ENCODE measurements at places on chromosomes 4 and X.

- DNase-seq: no peak
Observed at GRCh38 chr4:110905367-110905766, 282.5 kb upstream of the PITX2 start.

GRCh38 chr4:6825403-6825802 lies 42.9 kb downstream of the KIAA0232 start:
- DNase-seq: no peak

DNA sequence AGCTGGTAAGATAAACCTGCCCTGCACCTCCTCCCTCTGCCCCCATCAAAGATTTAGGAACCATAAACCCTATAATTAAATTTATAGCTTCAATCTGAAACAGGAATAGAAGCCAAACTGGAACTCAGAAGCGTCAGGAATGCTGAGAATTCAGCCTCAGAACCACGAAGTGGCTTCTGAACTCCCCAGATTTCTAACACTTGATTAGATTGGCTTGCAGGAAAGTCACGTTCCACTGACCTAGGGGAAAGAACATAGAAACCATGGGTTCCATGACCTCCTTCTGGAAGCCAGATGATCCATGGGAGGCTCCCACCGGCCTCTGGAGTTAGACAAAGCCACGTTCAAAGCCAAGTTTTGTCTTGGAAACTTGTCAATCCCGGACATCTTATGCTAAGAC lies 356.5 kb downstream of the MID1IP1 start:
- DNase-seq: no peak

DNA sequence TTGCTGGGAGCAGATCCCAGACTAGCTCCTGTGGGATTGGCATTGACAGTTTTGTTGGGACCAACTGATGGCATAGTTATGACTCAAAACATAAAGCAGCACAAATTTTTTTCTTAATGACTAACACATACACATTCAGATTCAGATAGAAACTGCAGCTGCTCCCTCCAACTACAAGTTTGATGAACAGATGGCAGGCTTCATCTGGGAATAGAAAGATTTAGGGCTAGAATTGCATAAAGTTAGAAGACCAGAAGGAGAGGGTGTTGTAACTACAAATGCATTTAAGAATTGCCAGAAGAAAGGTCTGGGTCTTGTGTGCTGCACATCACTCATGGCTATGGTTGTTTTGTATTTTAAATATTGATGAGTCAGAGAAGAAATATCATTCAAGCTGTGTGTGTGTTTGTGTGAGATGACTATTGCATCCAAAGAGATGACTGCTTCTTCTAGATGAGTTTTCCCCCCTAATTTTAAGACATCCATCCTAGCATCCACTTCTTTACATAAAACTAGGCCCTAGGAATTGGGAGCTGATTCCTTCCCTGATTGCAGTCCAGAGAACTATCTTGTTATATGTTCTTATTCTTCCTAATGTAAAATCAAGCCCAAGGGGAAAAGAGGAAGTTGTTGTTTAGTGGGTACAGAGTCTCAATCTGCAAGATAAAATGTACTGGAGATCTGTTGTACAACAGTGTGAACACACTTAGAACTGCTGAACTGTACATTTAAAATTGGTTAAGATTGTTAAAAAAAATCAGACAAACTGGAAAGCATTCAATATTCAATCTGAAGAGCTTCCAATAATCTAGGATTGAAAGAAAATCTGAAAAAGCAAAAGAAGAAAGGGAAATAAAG lies 175.1 kb downstream of the PARM1 start:
- no peak for DNase-seq

DNA sequence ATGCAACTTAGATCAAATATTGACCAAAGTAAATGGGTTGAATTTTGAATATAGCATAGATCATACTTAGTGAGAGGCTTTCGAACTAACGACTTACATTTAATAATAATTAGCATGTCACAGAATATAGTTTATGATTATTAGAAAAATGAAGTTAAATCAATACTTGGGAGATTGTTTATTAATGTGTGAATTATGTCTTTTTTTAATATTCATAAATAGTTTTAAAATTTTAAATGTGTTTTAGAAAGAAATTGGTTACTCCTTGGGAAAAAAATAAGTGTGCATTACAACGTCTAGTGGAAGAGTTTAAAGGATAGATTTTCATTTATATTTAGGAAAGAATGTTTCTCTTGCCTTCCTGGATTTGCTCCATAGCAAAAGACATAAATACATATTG lies 7.3 kb downstream of the FGA start:
- no peak for DNase-seq

DNA sequence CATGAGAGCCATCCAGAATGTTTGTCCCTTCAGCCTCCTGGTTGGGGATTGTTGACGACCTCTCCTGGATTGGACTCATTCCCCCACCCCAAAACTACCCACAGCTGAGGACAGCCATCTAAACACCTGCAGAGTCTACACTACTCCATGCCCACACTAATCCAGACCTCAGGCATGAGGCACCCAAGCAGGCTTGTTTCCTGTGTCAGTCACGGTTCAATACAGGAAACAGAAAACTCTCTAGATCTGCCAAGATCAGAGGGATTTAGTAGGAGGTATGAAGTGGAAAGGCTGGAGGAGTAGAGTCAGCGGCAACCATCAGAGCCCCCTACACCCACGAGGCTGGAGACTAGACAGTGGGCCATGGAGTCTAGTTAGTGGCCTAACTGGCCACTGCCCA lies 37.7 kb downstream of the HAND2 start:
- DNase-seq: no peak
